ENCODE measurements at places on chromosomes 12 and 14.

GRCh38 chr14:97477353-97477752 lies 680.2 kb downstream of the VRK1 start:
- no peak for DNase-seq

DNA sequence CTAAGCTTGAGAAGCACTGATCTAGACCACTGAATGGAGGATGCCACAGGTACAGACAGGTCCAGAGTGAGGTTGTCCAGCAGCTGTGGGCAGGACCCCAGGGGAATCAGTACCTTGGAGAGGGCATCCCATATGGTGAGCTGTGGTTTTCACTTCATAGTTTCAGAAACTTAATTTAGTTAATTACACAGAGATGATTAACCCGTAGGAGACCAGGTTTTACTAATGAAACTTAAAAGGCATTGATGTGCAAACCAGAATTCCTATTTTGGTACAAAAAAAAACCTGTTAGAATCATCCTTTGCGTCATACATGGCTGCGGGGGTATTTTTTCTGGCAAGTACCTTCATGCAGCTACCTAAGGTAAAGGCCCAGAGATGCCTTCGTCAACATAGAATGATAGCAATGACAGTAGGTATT lies 159.3 kb downstream of the DACT1 start:
- no peak for DNase-seq

- no peak for DNase-seq
These were observed 264.2 kb downstream of the BMP4 start for GRCh38 chr14:53692451-53692850.

GRCh38 chr12:31005944-31006361 lies 67.7 kb upstream of the DDX11 start:
- DNase-seq: no peak

- DNase-seq: no peak
These were observed 66.9 kb downstream of the CMKLR1 start for GRCh38 chr12:108271951-108272872.

- no peak for DNase-seq
These were observed 140.5 kb downstream of the ADGRD1 start for GRCh38 chr12:131093971-131094830.

- no peak for DNase-seq
These were observed 4.7 kb upstream of the KRT79 start for GRCh38 chr12:52838609-52839435.

GRCh38 chr14:36498938-36499337 lies 21.1 kb downstream of the NKX2-1 start:
- DNase-seq: no peak

DNA sequence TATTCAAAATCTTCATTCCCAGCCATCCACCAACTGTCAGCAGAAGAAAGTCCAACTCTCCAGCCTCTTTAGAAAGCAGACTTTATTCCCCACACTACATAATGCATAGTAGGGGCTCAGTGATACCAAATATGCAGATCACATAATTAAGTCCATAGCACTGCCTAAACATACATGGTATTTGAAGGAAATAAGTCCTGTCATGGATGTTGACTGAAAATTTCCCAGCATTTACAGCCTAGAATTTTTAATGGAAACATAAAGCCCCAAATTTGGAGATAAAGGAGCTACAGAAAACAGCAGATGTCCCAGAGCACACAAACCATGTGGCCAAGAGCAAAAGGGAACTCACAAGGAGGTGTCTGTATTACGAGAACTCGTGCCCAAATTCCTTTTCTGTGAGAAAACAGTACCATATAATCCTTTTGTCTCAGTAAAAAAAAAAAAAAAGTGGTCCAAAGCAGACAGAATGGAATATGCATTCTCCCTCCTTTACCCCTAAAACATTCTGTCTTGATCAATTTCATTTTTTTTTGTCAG lies 920.5 kb downstream of the NRXN3 start:
- no peak for DNase-seq

- DNase-seq: no peak
These were observed 127.3 kb downstream of the EFCAB11 start for GRCh38 chr14:89827265-89827664.

DNA sequence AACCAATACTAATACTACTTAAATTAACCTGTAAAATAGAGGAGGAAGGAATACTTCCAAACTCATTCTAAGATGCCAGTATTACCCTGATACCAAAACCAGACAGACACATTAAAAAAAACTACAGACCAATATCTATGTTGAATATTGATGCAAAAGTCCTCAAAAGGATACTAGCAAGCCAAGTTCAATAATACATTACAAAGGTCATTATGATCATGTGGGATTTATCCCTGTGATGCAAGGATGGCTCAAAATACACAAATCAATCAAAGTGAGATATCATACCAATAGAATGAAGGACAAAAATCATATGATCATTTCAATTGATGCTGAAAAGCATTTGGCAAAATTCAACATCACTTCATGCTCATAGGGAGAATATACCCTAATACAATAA lies 97.2 kb upstream of the ATXN7L3B start:
- no peak for DNase-seq

GRCh38 chr14:31947076-31947475 lies 130.0 kb upstream of the ARHGAP5 start:
- DNase-seq: no peak

- no peak for DNase-seq
These were observed 166.7 kb downstream of the SLC38A4 start for GRCh38 chr12:46659032-46659650.

DNA sequence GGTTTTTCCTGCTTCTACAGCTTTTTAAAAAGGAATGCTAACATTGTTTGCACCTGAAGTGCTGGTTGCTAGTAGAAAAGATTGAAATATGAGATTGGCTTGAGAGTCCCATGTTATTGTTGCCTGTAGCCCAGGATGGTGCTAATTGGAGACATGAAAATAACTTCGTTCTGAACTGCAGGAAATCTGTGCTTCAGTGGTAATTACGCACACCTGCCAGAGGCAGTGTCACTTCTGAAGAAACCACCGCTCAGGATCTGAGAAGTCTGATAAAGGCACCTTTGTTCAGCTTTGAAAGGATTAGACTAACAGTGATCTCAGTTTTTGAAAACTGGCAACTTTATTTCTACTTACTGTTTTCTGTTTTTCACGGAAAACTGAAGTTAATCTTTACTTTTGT lies 15.5 kb upstream of the ATP6V0A2 start:
- DNase-seq: no peak

GRCh38 chr12:109239179-109239578 lies 69.9 kb downstream of the FOXN4 start:
- no peak for DNase-seq

- DNase-seq: peak; percentile 36
These were observed 2.4 kb upstream of the TCL1B start for GRCh38 chr14:95683793-95684192.

DNA sequence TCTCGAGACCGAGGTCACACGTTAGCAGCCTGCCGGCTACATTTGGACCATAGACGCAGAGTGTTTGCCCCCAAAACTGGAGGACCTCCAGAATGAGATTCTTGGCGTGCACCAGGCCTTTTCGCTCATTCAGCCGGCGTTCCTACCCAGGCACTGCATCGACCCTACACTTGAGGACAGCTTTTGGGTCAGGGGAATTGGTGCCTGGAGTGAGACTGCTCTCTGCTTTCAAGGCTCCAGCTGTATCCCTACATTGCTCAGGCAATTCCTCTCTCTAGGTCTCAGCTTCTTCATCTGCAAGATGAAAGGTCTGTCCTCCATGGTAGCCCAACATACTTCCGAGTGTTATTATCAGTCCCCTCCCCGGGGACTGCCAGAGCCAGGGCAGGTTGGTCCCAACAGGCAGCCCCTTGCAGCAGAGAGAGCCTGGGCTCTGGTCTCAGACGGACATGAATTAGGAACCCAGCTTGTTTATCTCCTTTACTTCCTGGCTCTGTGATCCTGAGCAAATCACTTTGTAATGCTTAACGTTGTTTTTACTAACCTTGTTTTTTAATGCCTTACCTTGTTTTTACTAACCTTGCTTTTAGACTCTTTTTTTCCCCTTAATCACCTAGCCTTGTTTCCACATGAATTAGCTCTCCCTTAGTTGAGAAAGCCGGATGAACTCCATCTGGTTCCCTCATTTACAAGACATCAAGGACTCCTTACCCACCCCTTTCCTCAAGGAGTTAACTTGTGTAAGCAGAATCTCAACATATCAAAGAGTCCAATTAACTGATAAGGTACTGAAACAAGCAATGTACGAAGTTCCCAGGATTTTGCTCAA lies 892 bp downstream of the TCHP start:
- DNase-seq: no peak

- DNase-seq: no peak
These were observed 7.3 kb downstream of the ERBB3 start for GRCh38 chr12:56087220-56087619.

DNA sequence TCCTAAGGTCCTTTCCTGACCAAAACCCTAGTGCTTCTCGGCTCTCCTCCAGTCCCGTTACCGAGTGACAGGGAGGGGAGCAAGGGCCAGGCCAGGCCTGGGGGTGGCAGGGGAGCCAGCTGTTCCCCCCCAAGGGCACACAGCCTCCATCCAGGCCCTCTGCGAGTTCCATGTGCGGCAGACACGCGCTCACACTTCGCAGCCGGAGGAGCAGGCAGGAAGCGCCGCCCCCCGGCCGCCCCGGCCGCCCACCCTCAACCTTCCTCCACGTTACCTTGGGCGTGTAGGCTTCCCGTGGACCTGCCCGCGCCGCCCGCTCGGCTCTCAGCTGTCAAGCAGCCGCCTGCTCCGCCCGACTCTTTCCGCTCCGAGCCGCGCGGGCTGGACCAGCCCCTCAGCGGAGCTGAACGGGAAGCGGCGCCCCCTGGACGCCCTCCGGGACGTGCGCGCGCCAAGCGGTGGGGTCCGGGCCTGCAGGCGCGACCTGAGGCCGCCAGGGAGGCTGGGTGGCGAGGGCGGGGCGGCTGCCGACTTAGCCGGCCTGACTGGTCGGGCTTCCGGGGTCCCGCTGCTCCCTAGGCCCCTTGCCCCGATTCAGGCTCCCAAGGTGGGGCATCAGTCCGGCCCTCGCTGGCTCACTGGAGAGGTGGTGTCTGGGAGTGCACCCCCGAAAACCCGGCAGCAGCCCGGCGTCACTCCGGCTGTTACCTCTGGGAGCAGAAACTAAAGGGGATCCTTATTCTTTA lies at the start of gene CRACR2A:
TSS of gene CRACR2A (minus strand) at position 369 of the 746 bp plus-strand sequence. CDS start 56,110 bp downstream, outside the sequence.
- peak; percentile 80 for DNase-seq

GRCh38 chr14:87805315-87805723 lies 187.7 kb downstream of the GALC start:
- DNase-seq: peak; percentile 52

DNA sequence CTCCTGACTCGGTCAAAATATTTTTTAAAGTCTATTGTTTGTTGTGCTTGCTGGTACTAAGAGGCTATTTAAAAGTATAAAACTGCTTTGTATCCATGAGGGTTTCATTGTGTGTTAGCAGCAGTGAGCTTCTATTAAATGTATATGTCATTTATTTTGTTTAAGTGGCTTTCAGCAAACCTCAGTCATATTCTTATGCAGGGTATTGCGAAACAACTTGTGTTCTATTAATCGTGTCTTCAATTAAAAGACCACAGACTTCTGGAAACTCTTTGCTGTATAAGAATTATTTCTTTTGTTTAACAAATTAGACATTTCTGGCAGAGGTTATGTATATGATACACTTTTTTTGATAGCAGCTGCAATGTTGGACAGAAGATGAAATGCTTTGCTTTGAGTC lies 6.5 kb downstream of the IAPP start:
- DNase-seq: no peak

GRCh38 chr12:54658306-54659264 lies 10.4 kb upstream of the DCD start:
- peak; percentile 55 for DNase-seq

GRCh38 chr12:49973361-49973830 lies 649 bp downstream of the AQP6 start:
- no peak for DNase-seq

DNA sequence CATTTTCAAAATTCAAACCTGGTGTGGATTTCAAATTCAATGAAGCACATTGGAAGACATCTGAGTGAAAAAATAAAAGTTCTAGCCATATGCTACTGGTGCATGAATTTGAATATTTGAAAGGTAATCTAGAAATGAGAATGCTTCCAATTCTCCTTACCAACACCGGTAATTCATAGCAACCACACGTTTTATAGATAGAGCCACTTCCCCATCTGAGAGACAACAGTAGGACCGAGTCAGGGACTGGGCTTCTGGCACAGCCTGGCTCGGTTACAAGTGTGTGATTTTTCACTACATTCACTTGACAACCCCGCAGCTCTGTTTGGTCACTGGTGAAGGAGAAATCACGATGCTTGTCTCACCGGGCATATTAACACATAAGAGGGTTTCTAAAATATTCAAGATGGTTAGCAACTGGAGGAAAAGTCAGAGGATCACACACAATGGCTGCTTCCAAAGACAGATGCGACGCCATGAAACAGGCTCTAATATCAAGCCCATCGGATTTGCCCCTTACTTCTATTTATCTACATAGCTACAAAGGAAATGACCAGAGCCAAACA lies 86.5 kb upstream of the FOXN3 start:
- no peak for DNase-seq

DNA sequence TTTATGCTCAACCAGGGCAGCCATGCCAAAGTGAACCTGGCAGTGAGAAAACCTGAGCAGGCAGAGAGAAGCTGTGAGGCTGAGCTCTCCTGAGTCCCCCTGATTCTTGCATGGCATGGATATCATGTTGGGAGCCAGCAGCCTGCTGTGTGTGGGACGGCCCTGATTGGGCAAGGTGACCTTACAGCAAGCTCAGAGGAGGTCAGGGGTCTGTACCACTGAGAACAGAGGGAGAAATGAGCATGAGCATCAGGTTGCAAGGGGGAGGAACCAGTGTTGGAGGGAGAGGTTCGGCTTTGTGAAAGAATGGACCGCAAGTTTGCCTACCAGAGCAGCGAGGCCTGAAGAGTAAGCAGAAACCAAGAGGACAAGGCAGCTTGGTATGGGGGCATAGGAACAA lies 59.1 kb upstream of the PTGR2 start:
- DNase-seq: no peak

DNA sequence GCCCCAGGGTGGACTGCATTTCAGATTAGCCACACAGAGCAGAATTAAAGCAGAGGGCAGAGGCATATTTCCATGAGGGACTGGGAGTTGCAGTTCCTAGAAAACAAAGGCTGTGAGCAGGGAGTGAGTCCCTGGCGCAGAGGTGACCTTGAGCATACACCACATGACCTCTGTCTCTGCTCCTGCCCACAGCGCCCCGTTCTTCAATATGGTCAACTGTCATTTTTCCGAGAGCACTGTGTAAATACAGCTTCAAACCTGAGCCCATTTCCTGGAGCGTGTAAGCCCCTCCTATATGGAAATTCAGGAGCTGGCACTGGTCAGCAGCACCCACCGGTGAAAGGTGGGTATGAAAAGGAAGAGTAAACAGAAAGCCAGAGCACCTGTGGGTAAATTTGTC lies 192.2 kb upstream of the PELI2 start:
- no peak for DNase-seq

Measured in activated CD4-positive, CD25-positive, alpha-beta regulatory T cell treated with anti-CD3 and anti-CD28 coated beads, Interleukin-2, amount 50 U/mL, for 72 hours (primary cell).